ENCODE measurements at places on chromosomes 3 and 15.

DNA sequence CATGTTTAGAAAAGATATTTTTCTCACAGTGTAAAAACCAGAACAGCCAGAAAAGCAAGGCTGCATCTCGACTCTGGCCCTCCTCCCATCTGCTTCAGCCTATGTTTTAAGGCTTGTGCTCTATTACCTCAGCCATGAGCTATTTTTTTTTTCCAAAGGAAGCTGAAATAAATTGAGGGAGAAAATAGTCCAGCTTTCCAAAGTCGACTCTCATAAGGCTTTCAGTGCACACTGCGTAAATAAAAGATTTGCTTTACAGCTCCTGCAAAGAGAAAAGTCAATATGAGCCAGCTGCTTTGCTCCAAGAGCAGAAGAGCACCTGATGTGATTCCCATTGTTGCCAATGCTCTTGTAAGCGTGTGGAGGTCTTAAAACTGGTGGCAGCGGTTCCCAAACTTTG lies 26.7 kb downstream of the SCG3 start:
- peak; percentile 81 for DNase-seq

DNA sequence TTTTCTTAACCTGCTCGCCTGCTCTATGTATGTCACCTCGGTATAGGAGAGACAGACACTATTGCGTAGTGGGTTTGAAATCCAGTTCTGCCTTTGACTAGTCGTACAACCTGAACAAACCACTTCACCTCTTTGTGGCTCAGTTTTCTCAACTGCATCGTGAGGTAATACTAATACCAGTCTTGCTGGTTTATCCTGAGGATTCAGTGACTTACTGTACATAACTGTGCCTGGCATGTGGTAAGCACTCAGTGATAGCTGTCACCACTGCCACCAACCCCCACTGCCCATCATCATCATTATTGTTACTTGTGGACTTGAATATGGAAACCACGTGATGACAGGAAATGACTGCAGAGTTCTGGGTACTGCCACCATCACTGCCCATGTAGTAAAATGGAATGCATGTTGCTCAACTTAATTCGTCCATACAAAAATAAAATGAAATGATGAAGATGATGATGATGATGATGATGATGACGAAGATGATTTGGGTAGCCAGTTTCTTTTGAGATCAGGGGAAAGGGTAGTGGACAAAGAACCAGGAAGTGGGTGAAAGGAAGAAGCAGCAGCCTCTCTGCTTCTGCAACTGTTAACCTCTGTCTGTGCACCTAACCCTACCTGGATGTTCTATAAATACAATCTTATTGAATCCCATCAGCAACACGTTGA lies 228.1 kb downstream of the FEZF2 start:
- DNase-seq: no peak

DNA sequence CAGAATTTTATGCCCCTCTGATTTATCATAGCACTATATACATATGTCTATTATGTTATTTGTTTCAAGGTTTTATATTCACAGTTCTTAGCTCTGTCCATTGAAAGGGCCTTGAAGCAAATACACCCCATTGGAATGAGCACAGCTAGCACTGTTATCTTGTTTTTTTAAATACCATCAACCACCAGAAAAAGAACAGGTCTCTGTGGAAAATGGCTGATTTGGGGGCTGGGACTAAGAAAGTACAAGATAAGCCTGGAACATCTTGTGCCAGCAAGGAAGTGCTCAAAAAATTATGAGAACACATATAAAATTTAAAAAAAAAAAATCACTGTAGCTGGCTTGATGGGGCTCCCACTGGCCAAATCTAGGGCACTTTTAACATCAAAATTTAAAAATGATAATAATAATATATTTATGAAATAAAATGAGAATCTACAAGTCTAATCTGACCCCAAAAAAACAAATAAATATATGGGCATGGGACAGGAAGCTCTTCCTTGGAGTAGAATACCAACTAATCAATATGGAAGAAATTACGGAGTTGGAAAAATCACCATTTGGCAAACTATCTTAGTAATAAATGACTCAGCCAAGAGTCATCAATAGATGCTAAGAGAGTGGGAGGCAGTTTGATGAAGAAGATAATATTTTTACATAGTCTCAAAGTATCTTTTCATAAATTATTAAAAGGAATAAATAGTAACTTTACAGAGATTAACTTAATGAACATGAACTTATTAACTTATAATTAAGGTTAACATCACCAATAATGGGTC lies 20.5 kb downstream of the IFT80 start:
- DNase-seq: no peak

DNA sequence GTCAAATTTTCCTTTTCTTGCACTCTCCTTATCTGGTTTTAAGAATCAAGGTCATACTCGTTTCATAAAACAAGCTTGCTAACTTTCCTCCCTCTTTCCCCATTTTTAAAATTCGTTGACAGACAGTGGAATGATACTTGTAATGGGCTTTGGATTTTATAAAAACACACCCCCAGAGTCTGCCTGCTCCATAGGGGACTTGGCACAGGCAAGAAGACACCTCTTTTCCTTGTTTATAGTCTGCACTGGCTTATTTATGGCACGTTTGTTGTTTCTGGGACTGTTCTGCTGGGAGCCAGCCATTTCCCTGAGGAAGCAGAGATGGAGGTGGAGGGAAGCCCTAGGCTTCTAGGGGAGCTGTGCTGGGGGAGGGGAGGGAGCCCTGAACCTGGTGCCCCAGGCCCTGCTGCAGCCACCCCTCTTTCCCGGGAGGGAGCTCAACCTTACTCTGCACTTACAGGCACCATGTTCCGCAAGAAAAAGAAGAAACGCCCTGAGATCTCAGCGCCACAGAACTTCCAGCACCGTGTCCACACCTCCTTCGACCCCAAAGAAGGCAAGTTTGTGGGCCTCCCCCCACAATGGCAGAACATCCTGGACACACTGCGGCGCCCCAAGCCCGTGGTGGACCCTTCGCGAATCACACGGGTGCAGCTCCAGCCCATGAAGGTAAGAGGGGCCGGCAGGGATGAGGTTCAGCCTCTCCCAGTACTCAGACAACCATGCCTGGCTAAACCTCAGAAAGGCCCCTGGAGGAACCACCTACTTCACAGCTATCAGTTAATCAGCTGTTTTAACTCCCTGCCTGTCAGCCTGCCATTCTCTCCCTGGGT lies 18.3 kb downstream of the ANKRD63 start:
- DNase-seq: no peak

DNA sequence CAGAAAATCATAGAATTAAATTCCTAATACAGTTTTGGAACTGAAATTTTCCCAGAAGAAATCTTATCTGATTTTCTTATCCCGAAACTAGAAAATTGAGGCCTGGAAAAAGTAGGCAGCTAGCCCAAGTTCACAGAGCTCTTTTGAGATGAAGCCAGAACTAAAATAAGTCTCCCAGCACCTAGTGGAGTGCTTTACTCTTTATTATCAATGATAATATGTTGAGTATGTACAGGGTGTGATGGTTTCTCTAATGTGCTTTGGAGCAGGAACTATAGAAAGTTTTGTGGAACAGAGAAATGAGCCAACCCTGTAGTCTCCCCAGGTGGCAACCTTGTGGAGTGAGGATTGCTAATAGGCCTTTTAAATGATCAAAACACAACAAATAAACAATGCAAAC lies 30.3 kb upstream of the BCL6 start:
- DNase-seq: no peak

GRCh38 chr3:114847564-114847963 lies 299.5 kb downstream of the ZBTB20 start:
- DNase-seq: no peak

DNA sequence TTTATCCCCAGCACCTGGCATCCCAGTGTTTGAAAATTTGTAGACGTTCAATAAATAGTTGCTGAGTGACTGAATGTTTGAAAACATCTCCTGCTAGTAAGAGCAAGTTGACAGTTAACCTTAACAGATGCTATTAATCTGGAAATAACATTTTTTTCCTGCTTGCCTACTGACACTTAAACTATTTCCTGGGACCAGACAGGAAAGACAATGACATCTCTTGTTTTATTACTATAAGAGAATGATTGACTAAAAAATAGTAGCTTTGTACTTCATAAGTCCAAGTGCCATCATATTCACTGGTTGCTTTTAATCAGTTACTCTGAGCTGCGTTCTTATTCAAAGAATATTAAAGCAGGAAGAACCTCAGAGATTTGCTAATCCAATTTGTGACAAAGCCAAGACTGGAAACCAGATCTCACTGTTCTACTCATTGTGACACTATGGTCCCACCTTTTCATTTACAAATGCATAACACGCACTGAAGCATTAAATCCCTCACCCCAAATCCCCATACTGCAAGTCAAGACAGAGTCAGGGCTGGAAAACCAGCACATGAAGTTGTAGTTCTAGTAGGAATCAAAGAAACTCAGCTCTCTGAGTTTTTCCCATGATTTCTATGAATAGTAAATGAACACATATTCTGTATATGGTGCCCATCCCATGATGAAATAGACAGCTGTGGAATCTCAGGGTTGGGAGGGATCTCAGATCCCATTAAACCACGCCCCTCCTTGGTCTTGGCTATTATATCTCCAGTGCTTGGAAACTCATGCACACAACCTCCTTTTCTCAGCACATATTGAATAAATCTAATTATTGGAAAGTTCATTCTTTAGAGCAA lies 212.7 kb upstream of the P2RY1 start:
- DNase-seq: no peak

- no peak for DNase-seq
These were observed 236.2 kb downstream of the NR1D2 start for GRCh38 chr3:24181256-24181655.

- DNase-seq: no peak
These were observed 1.4 kb upstream of the TMEM87A start for GRCh38 chr15:42274702-42274989.

DNA sequence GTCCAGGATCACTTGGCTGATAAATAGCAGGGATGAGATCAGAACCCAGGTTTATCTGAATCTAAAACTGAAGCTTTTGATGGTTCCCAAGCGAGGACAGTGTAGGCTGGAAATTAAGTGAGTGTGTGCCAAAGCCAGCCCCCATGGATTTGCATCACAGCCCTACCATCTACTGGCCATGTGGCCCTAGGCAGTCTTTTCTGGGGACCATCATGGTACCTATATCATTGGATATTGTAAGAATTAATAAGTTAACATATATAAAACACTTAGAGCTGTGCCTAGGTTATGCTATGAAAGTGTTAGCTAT lies 32.8 kb upstream of the SSR3 start:
- no peak for DNase-seq

Data from NCI-H774 (cell line).